ENCODE measurements at places on chromosomes 12 and 14.

DNA sequence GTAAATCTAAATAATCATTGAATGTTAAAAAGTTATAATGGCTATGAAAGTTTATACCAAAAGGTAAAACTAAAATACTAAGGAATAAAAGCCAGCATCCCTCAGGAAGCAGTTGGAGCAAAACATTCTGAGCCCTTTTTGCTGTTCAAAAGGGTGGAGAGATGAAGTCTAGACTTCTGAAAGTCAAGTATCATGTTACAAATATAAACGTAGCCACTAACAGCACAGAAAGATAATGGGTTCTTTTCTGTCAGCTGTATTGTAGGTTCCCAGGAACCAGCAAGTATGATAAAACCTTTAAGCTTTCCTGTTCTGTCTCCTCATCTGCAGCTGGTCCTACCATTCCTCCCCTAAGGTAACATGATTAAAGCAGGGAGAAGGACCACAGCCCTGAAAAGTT is 16.4 kb upstream of the PLD4 start:
- DNase-seq, result no peak

GRCh38 chr12:5480218-5480937 is 48.5 kb downstream of the NTF3 start:
- no peak for DNase-seq

- no peak for DNase-seq
Measured at GRCh38 chr14:34548472-34548981, 9.0 kb upstream of the EAPP start.

GRCh38 chr14:33573301-33573880 is 377.5 kb downstream of the EGLN3 start:
- peak; percentile 22 for DNase-seq

DNA sequence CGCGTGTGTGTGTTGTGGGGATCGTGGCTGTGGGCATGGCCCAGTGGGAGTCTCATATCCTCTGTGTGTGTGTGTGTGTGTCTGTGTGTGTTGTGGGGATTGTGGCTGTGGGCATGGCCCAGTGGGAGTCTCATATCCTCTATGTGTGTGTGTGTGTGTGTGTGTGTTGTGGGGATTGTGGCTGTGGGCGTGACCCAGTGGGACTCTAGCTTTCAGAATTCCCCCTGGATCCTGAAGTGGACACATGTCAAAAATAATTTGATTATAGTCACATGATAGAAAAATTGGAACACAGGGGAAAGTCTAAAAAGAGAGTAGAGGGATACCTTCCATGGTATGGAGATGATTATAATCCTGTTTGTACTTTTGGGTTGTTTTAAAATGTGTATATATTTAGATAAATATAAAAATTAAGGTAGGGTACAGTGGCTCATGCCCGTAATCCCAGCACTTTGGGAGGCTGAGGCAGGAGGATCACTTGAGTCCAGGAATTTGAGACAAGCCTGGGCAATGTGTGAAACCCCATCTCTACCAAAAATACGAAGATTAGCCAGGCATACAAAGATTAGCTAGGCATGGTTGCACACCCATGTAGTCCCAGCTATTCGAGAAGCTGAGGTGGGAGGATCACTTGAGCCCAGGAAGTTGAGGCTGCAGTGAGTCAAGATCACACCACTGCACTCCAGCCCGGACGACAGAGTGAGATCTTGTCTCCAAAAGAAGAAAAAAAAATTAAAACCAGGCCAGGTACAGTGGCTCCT is 11.0 kb downstream of the PAPLN start:
- DNase-seq, result no peak

DNA sequence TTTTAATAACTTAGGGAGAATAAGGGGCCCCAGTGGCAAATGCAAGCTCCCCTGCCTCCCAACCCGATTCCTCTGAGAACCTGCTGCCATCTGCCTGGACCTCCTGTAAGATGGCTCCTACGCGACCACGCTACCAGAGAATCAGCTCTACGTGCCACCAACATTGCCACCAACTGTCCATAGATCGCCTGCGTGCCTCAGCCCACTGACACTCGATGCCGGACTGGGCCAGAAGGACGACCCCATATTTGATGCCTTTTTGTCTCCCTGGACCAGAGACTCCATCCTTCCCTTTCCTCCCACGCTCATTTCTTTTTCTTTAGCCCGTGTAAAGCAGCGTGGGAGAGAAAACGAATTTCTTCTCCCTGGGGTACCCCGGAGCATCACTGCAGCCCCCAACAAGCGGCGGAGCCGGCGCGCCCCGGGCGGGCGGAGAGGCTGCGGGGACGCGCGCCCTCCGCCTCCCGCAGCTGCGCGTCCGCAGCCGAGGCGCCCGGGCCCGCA is 565 bp upstream of the KLHL42 start:
- DNase-seq, result peak; percentile 32

DNA sequence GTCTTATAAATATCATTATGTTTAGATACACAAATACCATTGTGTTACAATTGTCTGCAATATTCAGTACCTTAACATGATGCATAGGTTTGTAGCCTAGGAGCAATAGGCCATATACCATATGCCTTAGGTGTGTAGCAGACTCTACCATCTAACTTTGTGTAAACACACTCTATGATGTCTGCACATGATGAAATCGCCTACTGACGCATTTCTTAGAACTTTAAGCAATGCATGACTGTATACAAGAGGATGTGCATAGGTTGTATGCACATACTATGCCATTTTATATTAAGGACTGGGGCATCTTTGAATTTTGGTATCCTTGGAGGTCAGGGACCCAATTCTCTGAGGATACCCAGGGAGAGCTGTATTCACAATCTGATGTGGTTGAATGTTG is 10.1 kb upstream of the BTG1 start:
- DNase-seq, result no peak

DNA sequence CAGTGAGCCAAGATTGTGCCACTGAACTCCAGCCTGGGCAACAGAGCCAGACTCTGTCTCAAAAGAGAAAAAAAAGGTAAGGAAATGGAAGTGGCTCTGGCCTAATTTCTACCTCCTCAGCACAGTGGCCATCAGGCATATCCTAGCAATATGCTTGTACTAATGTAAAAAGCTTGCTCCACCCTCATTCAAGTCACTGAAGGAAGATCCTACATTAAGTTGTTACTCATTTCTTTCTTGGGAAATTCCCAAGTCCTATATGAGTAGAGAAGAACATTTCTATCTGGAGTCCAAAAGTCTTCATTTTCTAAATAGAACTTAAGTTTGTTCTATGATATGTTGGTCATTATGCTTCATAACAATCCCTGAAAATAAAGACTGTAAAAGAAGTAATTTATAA is 67.3 kb upstream of the HOXC13 start:
- DNase-seq, result no peak

DNA sequence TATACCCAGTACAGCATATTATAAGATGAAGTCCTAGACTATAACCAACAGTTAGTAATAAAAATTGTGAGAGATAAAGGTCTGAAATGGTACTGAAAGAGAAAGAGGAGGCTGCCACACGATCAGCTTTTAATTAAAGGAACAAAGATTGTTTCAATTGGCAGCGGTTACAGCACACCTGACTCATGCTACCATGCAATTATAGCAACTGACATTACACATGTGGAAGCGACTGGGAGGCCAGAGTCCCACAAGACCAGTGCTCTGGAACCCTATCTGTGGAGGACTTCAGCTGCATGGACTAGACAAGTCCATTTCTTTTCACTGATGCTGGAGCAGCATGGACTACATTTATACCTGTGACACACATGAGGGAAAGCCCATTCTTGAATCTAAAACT is 55.2 kb downstream of the SEL1L start:
- DNase-seq, result no peak

DNA sequence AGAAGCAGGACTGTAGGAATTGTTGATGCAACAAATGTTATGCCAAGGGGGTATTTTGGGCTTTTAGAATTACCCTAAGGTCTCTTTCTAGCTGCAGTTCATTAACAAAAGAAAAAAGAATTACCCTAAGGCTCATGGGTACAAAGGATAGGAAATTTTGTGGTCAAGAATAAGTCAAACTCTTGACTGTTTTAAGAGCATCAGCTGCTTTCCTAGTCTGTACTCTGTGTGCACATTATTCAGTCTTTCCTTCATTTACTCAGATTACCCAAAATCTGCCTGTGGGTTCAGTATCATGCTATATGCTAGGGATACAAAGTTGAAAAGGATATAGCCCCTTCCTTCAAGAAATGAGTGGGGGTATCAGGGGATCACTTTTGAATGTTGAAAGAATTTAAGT is 36.5 kb upstream of the CCDC88C start:
- DNase-seq, result no peak

DNA sequence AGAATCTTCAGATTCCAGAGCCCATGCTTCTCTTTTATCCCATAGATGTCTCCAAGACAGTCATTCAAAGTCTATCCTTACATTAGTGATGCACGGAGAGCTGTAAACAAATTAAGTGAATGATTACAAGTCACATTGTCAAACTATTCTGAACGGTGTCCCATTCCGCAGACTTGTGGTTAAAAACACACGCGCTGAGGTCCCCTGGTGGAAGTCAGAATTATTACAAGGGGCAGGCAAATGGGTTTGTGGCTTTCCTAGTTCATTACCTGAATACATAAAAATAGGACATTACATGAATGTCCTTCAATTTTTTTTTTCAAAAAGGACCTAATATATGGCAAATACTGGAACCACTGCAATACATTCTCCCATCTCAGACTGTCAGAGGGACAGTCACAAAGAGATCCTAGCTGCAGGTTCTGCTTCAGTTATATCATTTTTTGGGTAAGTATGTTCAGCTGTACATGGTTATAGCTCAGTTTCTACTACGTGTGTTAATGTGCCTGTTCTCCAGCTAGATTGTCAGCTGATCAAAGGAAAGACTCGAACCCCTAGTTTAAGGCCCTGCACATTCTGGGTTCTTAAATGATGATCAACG is 53.1 kb upstream of the STON2 start:
- peak; percentile 67 for DNase-seq

- DNase-seq, result no peak
Measured at GRCh38 chr12:2824541-2824940, 10.3 kb downstream of the NRIP2 start.

GRCh38 chr14:93832665-93833064 is 44.4 kb upstream of the PRIMA1 start:
- no peak for DNase-seq

DNA sequence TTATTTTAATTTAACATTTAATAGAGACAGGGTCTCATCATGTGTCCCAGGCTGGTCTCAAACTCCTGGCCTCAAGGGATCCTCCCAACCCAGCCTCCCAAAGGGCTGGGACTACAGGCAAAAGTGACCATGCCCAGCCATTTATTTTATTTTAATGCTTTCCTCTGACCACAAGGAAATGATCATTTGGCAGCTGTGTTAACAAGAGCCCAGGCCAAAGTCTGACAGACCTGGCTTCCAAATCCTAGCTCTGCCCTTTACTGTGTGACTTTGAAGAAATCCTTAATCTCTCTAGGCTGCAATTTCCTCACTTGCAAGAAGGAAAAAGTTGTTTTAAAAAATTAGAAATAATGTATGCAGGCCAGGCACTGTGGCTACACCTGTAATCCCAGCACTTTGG is 16.7 kb upstream of the GCH1 start:
- no peak for DNase-seq

DNA sequence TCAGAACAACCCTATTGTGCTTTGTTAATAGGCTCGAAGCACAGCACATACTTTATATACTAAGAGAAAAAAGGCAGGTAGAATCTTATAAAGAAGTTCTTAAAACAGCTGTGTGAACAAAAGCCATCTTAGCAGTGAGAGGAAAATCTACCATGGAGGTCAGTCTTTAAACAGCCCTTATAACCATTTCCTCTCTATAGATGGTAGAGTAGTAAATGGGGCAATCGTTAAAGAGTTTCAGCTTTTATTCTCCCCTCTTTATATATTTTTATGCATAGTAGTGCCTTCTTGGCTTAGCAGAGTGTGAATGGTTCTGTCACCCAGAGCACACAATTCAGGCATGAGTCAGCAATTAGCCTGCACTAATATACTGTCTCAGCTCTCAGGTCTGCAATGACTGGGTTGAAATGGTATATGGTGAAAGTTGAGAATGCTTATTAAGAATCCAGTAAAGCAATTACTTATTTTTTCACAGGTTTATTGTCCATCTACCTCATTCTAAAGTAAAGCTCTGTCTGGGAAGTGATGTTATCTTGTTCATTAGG is 305.0 kb downstream of the NELL2 start:
- no peak for DNase-seq

DNA sequence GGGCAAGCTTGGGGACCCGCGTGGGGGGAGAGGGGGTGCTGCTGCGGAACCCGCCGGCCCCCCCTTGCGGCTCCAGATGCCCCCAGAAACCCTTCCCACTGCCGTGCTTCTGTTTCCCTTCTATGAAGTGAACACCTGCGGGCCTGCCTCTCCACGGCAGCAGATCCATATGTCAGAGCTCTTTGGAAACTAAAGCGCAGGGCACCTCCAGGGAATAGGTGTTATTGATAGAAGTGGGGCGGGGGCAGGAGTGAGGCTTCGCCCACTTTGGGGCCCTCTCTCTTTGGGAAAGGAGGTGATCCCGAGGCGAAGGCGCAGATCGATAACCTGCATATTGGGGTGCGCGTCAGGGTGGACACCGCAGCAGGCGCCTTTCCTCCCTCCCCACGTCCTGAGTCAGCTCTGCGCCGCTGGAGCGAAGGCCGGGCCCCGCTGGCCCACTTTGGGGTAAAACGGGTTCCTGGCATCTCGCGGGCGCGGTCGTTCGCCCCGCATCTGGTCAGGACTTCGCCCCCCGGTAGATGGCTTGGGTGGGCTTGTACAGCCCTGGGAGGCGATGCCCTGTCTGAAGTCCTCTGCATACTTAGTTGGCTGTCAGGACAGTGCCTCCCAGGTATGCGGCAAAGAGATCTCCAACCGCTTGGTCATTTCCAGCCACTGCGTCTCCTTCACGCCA is 524 bp downstream of the KMT5A start:
- DNase-seq, result no peak

DNA sequence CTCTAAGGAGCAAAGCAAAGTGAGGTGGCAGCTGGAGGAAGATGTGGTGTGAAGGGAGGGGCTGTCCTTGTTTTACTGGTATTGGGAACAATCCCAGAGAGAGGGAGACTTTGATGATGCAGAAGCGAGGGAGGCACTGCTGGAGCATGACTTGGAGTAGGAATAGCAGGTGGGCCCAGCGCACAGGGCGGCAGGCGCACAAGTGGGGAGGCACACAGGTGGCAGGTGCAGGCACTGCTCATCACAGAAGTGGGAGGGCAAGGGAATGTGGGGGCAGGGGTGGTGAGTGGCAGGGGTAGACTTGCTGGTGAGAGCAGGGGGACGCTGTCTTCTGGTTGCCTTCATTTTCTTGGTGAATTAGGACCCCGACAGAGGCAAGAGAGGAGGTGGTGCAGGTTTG is 11.5 kb upstream of the IFI27 start:
- no peak for DNase-seq

DNA sequence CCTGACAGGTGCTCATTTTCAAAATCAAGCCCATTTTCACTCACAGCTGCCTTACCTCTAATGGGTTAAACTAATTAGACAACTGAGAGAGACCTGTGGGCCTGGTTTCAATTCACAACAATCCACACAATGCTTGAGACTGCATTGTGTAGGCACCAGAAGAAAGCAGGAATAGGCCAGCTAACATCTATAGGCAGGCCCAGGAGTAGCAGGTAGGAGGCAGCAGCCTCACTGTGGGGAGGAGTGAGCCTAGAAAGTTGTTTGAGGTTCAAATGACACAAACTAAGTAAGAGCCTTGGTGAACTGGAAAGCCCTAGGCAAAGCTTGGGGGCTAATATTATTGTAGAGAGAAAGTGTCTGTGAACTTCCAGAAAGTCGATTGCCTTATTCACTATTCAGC is 289.5 kb upstream of the CCDC196 start:
- no peak for DNase-seq
